NT2/D1 (cell line): ENCODE measurements at places on chromosomes 4 and X.

DNA sequence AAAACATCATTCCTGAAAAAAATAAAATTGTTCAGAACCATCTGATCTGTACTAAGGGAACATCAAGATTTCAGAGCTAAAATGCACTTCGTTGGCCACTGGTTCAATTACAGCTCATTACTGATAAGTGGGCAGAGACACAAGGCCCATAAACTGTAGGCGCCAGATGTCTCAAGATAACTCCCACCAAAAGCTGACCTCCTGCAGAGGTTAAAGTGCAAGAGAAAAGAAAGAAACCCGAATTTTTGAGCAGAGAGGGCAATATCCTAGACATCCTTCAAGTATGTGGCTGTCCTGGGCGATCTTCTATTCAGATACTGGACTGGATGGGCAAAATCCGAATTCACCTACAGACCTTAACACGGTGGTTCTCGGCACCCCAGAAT, 660 bp downstream of the GEMIN8 start:
- DNase-seq = no peak

DNA sequence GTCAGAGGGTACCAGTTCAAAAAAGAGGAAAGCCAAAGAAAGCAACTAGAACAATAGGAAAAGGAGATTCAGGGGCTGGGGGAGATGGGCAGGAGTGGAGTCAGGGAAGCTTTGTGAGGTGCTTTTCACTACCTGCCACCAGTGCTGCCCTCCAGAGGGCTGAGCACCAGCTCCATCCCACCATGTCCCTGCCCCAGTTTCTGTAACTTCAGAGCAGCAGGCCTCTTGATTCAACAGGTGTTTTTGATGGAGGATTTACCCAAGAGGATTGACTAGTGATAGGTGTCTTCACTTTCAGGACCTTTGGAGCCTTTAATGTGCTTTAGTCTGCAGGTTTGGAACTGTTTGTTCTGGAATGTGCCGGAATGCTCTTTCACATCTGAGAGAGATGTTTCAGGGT, 12.1 kb downstream of the KIT start:
- no peak for DNase-seq

GRCh38 chr4:153348006-153348405, 3.5 kb downstream of the MND1 start:
- DNase-seq = no peak

DNA sequence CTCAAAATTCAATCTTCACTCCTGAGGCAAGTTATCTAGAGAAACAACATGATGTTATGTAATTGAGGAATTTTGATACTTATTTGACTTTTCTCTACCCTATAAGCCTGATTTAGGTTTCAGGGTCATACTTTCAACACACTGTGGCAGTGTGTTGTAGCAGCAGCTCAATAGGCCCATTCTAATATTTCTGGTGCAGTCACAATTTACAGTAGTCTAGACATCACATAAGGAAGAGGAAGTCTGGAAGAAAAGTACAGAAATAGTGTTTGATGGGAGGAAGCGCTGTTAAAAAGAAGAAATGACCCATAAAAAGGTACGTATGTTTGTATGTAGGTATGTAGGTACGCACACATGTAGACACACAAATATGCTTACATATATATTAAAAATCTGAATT, 194.3 kb downstream of the ARHGAP24 start:
- DNase-seq = no peak

GRCh38 chr4:155012469-155012868, 196.0 kb upstream of the NPY2R start:
- DNase-seq = no peak

DNA sequence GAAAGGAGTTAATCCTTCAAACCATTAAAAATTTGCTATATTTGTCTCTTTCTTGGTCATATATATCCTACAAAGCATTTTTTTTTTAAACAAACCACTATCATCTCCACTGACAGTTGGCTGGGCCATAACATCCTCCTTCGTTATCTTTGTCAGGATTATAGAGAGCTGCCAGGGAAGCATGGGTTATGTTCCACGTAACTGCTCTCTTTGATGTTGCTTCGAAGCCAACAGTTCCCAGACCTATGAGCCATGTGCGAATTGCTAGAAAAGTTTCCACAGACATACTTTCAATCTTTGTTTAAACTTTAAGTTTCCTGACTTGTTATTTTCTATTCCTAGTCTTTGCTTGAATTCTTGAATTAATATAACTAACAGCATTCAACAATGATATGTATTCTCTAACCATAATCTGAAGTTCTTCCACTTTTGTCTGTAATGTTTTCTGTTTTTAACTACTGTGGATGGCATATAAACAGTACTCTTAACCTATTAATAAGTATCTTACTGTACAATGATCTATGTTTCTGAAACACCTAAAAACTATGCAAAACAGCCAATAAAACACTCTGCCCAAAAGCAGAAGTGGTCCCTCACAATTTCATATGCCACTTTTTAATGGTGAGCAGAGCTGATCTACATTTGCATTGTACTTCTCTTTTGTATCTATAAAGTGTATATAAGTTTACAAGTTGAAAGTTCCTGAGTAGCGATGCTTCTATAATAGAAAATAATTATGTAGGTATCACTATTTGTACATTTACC, 37.9 kb downstream of the EREG start:
- no peak for DNase-seq

GRCh38 chr4:20422398-20422797, 170.7 kb downstream of the SLIT2 start:
- DNase-seq = peak; percentile 61

GRCh38 chr4:154911097-154911496, 130.0 kb downstream of the RBM46 start:
- peak; percentile 3 for DNase-seq

DNA sequence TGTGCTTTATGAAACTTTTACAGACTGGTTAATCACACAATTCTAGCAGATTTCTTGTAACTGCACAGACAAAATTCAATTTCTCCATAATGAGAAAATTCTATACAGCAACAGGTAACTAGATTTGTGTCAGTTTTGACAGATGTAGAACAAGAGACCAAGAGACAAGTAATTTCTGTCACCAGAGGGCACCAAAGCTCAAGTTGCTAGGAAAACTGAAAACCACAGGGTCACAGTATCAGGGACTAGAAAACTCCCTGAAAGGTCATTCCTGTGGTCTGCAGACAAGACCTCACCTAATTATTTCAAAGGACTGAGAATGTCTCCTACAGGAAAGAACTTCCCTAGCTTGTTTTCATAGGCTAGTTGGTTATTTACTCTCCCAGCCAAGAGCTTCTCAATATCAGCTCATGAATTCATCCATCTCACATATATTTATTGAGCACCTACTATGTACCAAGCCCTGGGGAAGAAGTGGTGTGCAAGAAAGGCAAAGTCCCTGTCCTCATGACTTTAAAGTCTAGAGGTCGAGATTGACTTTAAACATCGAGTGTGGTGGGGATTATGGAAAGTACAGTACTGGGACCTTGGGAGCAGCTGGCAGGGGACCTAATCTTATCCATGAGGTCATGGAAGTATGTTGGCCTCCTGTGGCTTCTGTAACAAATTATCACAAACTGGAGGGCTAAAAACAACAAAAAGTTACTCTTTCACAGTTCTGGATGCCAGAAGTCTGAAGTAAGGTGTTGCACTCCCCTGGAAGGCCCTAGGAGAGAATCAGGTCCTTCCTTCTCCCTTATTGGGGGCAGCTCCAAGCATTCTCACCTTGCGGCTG, 47.8 kb upstream of the SETD7 start:
- no peak for DNase-seq

DNA sequence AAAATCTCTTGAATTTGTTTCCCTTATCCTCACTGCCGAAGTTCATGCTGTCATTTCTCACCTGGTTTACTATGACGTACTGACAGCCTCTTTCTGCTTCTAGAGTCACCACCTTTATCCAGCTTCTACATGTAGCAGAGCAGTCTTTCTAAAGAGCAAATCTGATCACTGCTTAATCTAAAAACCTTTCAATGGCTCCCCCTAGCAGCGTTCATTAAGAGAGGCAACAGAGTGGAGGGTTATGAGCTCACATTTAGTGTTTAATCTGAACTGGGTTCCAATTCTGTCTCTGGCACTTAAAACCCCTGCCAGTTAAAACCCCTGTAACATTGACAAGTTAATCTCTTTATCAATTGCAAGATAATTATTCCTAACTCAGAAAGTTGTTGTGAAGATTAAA, 4.4 kb downstream of the RBPJ start:
- DNase-seq = no peak

GRCh38 chr4:124854968-124855367, 142.4 kb upstream of the ANKRD50 start:
- DNase-seq = no peak

GRCh38 chr4:28378109-28378830, 1517.6 kb downstream of the STIM2 start:
- DNase-seq = no peak

DNA sequence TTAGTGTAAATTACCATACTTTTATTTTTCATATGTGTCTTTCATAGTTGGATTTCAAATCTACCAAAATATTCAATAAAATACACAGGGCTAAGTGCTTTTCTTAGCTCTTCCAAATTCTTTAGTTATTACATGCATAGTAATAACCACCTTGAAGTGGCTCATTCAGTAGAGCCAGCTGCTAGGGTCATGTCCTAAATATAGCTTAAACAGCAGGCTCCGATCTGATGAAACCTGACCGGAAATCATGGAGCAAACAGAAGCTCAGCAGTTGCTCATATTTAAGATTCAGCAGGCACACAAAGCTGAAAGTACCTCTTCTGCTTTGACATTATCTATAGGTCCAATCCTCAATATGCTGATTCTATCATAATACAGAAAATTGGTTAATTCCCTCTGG, 1470.4 kb downstream of the ADGRL3 start:
- DNase-seq = no peak

GRCh38 chr4:172410363-172410762, 597.2 kb downstream of the GALNTL6 start:
- DNase-seq = no peak

GRCh38 chr4:95889662-95890061, 49.8 kb downstream of the PDHA2 start:
- no peak for DNase-seq

DNA sequence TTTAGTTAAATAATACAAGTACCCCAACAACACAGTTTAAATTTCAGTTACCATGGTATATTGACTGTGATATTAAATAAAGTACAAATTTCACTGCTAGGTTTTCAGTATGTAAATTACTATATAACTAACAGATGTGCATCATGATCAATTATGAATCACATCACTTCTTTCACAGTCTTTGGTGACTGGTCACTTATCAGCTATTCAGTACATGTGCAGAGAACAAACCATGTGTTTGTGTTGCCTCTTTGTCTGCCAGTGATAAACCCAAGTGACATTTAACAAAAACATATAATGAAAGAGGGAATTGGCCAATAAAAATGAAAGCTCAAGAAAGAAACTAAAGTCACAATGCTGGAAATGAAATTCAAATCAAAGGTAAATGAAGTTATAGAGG, 249.3 kb downstream of the CHIC1 start:
- no peak for DNase-seq

DNA sequence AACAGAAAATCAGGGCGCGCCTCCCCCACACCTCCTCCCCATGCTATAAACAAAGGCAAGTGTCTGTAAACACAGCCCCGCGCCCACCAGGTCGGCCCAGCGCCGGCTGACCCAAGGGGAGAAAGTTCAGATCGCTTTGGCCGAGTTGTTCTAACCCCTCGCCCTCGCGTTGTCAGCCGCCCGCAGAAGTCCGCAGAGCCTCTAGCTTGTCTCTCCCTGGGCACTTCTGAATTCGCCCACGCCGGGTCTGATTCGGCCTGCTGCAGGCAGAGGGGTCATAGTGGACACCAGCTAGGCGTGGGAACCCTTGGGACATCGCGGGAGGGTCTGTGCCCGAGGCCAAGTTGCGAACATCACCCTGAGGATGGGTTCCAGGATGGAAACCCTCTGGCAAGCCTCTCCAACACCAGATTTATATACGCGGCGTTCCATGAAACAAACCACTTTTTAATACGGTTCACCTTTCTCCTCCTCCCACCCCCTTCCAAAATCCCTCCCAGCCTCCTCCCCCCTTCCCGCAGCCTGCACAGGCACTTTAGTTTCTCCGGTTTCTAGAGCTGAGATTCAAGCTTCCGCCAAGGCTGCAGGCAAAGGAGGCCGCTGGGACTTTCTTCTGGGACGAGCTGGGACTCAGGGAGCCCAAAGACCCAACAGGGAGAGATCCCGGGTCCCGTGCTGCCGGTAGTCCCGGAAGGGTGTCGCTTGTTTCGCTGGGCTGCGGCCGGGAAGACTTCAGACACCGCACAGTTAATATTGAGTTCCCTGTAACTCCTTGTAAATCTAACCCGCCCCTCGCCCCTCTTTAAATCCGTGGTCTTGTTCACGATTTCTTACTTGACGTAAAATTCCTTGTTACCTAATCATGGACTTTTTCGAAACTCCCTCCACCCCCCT, 4.7 kb downstream of the HAND2 start:
- no peak for DNase-seq

DNA sequence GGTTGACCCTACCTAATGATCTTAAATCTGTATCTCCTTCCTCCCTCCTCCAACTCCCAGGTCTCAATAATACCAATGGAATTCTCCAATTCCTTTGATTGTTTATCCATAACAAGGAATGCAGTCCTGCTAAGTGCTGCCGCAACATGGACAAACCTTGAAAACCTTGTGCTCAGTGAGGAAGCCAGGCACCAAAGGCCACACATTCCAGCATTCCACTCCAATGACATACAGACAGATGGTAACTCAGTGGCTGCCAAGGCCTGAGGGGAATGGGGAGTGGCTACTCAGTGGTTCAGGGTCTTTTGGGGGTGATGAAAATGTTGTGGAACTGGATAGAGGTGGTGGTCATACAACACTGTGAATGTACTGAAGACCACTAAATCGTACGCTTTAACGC, 10.4 kb downstream of the HAUS7 start:
- DNase-seq = no peak

DNA sequence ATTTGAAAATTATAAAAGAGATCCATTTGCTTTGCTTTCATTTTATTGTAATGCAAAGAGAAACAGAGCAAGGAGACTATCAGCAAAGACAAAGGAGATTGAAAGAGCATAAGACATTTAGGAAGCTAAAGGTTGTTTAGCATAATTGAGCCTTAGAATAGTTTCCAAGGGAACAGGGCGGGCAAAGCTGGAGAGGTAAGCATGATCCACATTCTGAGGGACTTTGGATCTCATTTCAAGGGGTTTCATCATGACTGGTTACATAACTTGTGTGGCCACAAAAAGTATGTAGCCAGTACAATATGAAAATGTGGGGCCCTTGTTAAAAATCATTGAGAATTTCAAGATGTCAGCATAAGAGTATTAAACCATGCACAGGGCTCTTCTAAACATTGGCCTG, 406.5 kb downstream of the RPA4 start:
- DNase-seq = peak; percentile 35

GRCh38 chr4:46081248-46081647, 42.6 kb downstream of the GABRG1 start:
- DNase-seq = no peak

- no peak for DNase-seq
These were observed 20.4 kb upstream of the SFRP2 start for GRCh38 chr4:153809307-153809706.

DNA sequence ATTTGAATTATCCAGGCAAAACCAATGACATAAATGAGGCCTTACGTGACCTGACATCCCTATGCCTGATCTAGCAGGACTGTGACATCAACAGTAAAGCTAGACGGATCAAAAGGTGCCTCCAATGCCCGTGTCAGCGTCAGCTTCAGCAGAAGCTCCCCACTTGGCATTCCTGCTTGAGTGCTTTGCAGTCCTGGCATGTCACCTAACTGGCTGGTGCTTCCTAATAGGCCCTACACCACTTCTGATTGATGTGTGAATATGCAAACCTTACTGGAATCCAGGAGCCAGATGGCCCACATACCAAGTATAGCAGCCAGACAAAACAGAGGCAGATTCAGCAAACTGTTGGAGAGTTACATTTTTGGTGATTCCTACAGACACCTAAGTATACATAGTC, 224.2 kb downstream of the DMD start:
- peak; percentile 30 for DNase-seq

- DNase-seq = no peak
These were observed 13.5 kb downstream of the NSUN7 start for GRCh38 chr4:40763228-40763716.
